ENCODE measurements at places on chromosomes 16 and 17. TPM values are rescaled to one million over a fixed set of nuclear protein-coding genes. Genes with fewer than 3 reads are reported as not detected.

MYO15B gene
- 3.9 TPM for total RNA-seq

SOST gene
- not detected for total RNA-seq

GJC1 gene
- 10.2 TPM for total RNA-seq

CA7 gene
- not detected for total RNA-seq

KRTAP9-2 gene
- not detected for total RNA-seq

CACNG1 gene
- not detected for total RNA-seq

FZD2 gene
- 18.1 TPM for total RNA-seq

ITGA3 gene
- total RNA-seq, result 22.2 TPM

All from bronchial smooth muscle cell (primary cell).